ENCODE measurements at places on chromosomes 7 and 10.

DNA sequence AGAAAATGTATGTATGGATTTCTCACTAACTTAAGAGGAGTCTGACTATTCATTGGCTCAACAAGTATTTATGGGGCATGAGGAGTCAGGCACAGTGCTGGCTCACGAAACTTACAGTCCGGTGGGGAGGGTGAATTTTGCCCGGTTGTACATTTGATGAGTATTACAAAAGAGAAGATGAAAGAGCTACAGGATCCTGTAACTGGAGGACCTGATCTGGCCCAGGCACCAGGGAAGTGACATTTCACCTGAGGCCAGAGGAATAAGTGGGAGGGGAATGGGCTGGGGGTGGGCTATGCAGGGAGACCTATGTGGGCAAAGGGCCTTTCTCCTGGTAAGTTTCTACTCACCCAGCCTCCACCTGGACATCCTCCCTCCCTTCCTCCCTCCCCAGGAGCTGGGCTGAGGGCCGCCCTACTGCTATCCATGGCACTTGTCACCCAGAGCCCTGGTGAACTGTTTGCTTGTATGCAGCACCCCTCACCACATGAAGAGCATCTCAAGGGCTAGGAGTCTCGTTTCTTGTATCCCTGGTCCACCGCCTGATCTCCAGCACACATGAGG lies 101.1 kb upstream of the ZNF438 start:
- no peak for DNase-seq

DNA sequence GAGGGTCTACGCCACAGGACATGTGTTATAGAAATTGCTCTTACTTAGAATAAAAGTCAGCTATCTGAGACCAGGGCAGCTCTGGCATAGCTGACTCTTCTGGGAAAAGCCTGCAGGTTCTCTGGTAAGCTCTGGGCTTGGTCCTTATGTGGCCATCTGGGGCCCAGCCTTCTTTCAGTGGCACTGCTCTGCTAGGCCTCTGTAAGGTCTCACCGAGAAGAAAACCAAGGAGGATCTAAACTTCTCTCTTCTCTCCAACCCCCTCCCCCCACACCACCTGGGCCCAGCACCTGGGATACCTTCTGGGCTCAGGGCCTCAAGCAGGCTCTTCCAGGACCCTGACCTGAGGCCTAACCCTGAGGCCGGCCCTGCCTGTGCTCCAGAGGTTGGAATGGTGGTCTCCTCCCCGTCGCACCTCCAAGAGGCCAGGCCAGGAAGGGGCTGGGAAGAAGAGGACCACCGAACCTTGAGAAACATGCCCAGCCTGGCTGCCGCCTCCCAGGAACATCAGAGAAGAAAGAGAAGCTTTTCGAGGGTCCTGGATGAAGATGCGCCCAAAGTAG lies 323.6 kb downstream of the GFRA1 start:
- DNase-seq: no peak

- no peak for DNase-seq
Measured at GRCh38 chr10:12617191-12618175, 268.1 kb downstream of the CAMK1D start.

- DNase-seq: no peak
Measured at GRCh38 chr7:149886018-149886415, 12.2 kb downstream of the ATP6V0E2 start.

DNA sequence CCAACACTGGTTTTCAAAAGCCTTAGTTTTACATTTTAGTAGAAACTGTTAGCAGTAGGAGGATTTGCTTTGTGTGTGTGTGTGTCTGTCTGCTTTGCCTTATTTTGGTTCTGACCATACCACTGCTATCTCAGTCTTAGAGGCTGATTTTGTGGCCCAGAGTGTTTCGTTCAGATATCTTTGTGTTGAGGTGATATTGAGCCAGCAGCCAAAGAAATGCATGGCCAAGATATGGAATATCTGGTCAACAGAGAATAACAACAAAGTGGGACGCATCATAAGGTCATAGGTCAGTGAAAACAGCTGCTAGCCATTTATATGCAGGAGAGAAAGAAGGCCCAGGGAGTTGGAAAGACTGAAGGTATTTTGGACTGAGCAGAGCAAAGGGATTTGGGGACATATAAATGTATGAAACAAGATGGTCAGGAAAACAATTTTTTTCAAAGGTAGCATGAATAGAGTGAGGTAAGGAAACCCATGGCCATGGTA lies 47.7 kb downstream of the KIAA1217 start:
- no peak for DNase-seq

DNA sequence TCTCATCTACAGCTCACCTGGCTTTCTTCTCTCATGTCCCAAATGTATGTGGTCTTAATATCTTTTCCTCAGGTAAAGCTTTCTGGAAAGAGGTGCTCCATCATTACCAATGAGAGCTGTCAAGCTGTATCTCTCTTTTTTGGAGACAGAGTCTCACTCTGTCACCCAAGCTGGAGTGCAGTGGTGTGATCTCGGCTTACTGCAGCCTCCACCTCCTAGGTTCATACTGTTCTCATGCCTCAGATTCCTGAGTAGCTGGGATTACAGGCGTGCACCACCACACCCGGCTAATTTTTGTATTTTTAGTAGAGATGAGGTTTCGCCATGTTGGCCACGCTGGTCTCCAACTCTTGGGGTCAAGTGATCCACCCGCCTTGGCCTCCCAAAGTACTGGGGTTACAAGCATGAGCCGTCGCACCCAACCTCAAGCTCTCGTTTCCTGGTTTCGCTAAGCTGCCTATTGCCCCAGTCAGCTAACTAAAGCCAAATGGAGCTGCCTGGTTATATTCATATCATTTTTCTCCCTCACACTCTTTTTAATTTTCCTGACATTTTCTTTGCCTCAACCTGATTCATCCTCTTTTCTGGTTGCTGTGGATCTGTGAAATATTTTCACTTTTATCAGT lies 60.5 kb downstream of the SUFU start:
- no peak for DNase-seq

- DNase-seq: no peak
Measured at GRCh38 chr7:26370011-26370410, 78.3 kb downstream of the SNX10 start.
